ENCODE measurements at places on chromosomes 2 and 18.

GRCh38 chr2:219565130-219566080 lies 5.9 kb downstream of the OBSL1 start:
- DNase-seq = no peak

DNA sequence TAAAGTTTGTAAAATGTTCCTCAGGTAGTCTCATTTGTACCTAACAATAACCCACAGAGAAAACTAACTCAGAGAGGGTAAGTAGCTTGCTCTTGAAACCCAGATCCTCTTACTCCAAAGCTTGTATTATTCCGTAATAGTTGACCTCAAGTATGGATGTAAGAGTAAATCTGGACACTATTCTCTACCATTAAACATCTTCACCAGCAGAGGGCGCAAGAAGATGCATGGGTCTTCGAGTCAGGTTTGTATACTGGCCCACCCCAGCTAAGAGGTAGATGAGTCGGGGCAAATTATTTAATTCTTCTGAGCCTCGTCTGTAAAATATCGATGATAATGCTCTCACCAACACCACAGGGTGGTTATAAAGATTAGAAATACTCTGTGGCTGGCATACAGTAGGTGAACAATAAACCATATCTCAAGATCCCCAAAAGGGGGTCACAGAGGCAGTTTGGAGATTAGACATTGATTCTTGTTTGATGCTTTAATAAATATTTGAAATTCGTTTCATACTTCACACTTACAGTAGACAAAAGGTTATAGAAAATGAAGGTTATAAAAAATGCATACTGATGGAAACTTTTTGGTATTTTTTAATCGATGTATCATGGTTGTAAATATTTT lies 3.5 kb upstream of the CABLES1 start:
- peak; percentile 56 for DNase-seq

GRCh38 chr18:51006061-51006818 lies 23.8 kb upstream of the SMAD4 start:
- no peak for DNase-seq

DNA sequence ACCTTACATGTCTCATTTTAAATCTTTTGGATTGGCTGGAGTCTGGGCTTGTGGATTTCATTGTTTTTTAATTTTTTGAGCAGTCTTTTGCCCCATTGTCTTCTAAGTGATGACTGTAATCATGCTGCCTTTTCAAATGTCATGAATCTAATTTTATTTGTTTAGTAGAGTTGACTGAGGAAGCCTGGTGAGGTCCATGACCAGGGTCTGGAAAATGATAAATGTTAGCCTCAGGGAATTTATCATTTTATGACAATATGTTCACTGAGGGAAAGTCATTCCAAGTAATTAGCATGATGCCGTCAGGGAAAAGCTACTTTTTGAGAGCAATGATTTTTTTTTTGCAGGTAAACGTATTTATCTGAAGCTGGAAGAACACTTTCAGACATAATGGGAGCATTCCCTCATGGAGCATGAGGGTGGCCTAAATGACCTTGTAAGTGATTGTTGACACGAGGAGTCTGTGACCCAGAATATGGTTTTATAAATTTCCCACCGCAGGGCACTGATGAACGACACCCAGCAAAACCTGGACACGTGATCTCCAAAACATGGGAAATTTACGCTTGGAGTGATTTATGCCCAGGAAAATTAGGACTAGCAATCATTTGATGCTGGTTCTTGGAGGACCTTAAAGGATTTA lies 155.3 kb upstream of the NABP1 start:
- no peak for DNase-seq

DNA sequence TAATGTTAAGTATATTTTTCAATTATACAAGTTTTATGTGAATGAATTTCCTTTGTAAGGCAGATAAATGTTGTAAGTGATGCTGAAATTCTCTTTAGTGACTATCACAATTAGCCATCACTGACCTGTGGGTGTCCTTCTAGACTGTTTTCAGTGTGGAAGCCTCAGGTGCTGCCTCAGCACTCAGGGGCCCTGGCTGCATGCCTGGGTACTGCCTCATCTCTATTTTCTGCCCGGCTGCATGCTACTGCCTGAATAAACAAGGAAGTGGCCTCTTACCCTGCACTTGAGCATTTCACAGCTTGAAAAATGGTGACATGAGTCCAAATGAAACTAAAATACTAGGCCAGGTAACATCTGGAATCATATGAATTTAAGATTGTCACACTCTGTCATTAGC lies 787.6 kb upstream of the SALL3 start:
- DNase-seq = no peak

DNA sequence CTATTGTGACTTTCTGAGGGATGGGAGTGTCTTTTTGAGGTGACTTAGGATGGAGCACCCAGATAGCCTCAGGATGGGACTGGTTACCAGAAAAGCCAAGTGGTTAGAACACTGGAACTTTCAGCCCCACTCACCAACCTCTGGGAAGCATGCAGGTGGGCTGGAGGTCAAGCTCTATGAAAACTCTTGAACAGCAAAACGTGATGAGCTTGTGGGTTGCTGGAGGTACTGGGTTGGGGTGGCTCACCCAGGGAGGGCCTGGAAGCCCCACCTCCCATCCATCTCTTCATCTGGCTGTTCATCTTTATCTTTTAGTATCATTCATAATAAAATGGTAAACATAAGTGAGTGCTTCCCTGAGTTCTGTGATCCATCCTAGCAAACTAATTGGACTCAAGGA lies 216.4 kb downstream of the SPP2 start:
- no peak for DNase-seq

DNA sequence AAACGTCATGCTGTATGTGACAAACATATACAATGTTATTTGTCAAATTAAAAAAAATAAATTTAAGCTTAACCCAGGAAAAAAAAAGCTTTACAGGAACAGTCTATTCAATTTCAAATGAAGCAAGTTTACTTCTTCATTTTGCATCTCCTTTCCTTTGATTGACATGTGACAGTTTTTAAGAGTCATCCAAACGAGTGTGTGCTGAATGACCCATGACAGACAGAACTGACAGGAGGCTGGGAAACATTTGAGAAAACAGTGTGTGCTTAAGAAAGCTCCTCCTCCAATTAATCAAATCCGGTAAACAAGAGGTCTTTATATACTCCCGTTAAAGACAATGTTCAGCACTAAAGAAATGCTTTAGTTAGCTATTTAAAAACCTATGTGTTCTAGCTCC lies 177.7 kb downstream of the SRBD1 start:
- DNase-seq = no peak

- DNase-seq = no peak
Observed at GRCh38 chr2:160784034-160784433, 290.4 kb upstream of the RBMS1 start.

GRCh38 chr2:181446985-181447384 lies 10.2 kb upstream of the ITGA4 start:
- DNase-seq = no peak

- DNase-seq = no peak
Observed at GRCh38 chr2:67561457-67561965, 164.4 kb downstream of the ETAA1 start.

GRCh38 chr2:3628800-3629199 lies 29.2 kb upstream of the ALLC start:
- no peak for DNase-seq

DNA sequence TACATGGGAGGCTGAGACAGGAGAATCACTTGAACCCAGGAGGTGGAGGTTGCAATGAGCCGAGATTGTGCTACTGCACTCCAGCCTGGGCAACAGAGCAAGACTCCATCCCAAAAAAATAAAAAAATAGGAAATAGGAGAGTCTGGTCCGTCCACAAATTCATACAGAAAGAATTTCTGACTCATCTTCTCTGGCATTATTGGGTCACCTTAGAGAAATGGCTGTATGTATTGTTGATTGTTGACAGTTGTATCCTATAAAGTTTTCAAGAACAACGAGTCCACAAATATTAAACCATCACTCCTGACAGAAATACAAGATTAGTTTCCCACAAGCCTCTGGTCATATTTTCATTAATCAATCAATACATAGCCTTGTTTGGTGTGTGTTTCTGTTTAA lies 20.4 kb downstream of the RBM43 start:
- no peak for DNase-seq

- no peak for DNase-seq
Observed at GRCh38 chr2:128451084-128452023, 132.7 kb upstream of the HS6ST1 start.

- DNase-seq = no peak
Observed at GRCh38 chr2:24832073-24832461, 38.8 kb downstream of the CENPO start.

GRCh38 chr18:55038162-55038561 lies 78.9 kb upstream of the CCDC68 start:
- DNase-seq = no peak

DNA sequence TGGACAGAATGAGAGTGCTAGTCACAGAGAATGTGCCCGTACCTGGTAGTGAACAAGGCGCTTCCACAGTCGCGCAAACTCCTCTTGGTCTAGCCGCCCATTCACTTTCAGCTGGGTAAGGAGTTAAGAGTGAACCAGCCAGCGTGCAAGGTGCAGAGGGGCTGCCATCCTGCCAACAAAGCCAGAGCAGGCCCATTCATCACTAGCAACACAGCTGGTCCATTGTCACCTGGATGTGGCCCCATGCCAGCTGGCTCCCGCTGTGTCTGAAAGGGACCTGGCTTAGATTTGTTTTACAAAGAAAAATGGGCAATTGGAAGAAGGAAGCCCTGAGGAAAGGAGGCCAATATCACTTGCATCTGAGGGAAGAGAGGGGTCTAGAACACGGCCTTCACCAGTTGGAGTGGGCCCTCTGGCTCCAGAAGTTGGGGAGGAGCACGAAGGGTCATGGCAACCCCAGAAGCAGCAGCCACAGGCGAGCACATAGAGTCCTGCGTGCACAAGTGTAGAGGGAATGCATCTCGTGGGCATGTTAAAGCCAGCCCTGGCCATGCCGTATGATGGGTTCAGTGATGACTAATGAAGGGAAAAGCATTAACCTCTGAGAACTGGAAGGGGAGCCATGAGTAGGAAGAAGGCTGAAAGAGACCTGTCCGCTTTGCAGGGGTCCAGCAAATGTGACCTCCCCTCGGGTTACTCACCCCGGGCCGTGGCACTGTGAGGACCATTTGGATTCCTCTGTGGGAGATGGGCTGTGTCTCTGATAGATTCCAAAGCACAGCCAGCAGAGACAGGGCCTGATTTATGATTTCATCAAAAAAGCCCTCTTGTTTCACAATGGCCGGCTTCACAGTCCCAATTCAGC lies 70.6 kb downstream of the CAPN13 start:
- DNase-seq = no peak

DNA sequence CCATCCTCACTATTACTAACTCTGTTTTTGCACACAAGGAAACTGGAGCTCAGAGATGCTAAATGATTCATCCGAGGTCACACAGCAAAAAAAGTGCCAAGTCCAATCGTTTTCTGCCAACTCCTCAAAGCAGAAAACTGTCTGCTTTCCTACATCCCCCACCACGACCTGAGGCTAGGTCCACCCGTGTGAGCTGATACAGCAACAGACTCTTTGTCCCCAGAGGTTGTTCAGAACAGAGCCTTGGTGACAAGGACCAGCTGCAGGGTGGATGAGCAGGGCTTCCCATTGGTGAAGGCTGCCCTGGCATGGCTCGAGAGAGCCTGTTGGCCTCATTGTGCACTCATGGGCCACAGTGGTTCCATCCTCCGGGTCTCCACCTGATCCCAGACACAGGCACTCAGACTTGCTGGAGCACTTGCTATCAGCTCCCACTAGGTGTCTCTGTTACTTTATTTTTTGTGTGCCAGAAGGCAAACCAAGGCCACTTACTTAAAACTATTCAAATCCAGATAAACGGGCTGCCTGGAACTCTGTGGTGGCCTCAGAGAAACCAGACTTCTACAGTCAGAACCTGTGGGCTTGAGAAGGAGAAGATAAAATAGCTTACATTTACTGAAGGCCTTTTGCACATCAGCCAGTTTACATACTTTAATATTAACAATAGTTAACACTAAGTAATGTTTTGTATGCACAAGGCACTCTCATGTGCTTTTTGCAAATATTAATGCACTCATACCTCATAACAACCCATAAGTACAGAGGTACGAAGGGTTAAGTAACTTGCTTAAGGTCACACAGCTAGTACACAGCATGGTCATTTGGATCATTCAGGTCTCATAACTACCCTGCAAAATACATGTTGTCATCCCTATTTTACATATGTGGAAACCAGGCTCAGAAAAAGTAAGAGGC lies 62.9 kb upstream of the CTIF start:
- DNase-seq = peak; percentile 51

DNA sequence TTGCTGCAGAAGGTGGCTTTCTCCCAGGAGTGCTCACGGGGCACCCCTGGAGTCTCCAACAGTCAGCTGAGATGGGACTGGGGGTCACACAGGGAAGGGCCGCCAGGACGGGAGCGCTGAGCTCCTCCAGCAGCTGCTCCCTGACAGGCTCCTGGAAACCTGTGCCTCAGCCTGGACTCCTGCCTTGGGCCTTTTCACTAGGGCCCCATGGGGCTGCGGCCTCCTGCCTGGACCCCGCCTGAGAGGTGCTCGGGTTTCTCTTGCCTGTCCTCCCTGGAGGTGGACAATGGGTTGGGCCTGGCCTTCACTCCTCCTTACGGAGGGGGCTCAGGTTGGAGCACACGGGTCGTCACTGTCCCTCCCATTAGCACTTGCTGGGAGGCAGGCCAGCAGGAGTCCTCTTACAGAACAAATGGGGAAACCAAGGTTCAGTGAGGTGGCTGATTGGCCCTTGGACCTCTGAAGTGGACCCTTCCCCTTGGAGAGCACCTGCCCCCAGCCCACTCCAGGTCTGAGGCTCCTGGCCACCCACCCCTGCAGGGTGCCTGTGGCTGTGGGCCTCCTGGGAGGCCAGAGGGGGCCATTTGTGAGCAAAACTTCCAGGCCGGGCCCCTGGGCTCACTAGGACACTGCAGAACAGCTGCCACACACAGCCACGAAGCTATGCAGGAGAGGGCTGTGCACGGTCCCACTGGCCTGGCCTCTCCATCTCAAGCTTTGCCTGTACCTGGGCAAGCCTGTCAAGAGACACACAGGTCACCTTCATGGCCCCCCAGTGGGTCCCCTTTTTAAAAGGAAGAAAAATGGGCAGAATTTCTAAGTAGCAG lies 57.1 kb upstream of the ODC1 start:
- no peak for DNase-seq

GRCh38 chr2:129756276-129756675 lies 223.2 kb upstream of the RAB6C start:
- no peak for DNase-seq

GRCh38 chr2:46814160-46814961 lies 101.2 kb downstream of the MCFD2 start:
- DNase-seq = no peak

GRCh38 chr2:103005393-103005792 lies 243.6 kb downstream of the TMEM182 start:
- DNase-seq = no peak

- DNase-seq = no peak
Observed at GRCh38 chr2:20673686-20674308, 6.9 kb downstream of the GDF7 start.

GRCh38 chr2:52404046-52404445 lies 1363.6 kb upstream of the CHAC2 start:
- no peak for DNase-seq

- DNase-seq = no peak
Observed at GRCh38 chr2:191847764-191848163, 876 bp upstream of the CAVIN2 start.

DNA sequence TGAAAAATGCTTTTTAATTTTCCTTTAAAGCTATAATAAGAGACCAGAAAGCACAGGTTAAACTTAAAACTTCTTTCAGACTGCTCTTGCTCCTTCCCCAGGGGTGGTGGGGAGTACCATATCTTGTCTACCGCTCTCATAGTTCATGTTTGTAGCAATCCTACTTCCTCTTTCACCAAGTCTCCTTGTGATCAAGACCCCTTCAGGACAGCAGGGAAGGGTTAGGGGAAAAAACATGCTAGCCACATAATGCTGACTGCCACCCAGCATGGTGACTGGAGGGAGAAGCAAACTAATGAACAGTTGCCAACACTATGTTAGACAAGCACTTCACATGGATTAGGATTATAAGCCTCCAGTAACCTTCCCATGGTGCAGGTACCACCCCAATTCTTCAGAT lies 8.6 kb downstream of the MYO5B start:
- DNase-seq = no peak
